Suppressor macrophage treated with lipopolysaccharide for 4 hours (primary cell): ENCODE measurements at places on chromosomes 16 and 17.

- no peak for DNase-seq
Measured at GRCh38 chr17:4136373-4136772, 6.5 kb downstream of the ZZEF1 start.

GRCh38 chr16:63462316-63462715, 1426.1 kb upstream of the CDH8 start:
- DNase-seq: no peak

DNA sequence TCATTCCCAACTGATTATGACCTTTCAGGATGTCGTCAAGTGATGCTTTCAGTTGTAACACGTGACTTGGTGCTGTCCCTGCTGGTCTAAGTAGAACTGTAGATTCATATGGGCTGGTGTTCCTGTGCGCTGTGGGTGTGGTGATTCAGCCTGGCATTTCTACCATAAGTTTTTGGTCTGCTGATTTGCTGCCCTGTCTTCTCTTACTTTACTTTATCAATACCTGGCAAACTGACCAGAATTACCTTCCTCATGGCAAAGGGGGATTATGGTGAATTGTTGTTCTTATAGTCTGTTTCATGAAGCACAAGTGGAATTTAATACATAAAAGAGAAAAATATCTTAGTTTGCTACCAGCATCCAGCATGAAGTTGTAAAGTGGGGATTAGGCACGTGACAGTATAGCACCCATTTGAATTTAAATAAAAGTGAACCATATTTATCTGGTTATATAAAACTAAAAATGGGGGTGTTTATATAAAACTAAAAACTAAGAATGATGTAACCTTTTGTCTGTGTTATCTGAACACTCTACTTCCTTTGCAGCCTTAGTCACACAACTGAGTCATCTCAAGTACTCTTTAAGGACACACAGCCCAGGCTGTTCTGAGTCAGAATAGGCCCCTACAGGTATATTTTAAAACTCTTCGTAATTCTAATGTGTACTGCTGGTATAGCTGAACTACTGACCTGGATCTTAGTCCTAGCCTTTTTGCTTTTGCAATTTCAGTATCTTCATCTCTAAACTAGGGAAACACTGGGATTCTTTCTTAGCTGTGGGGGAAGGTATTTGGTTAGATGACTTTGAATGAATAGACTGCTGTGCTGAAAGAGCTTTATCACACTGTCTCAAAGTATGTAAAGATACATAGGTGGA, 28.3 kb downstream of the TTC19 start:
- DNase-seq: peak; percentile 63

- no peak for DNase-seq
Measured at GRCh38 chr16:89317729-89318429, 100.4 kb downstream of the ZNF778 start.

GRCh38 chr17:28499684-28500357, 6.3 kb upstream of the FOXN1 start:
- DNase-seq: no peak

DNA sequence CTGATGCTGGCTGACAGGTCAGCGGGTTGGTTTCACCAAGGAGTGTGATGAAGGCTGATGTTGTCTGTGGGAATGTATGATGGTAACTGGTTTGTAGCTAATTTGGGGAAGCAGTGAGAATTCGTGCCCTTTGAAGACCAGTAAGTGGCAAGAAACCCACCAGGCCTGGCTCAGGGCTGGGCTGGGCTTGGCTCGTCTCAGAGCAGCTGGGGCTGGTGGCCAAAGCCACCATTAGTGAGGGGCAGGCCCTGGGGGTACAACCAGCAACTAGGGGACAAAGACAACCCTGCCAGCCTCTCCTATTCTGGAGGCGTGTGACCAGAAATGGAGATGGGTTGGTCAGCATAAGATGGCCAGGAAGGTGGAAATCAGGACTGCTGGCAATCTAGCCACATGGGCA, 13.0 kb upstream of the STH start:
- no peak for DNase-seq

DNA sequence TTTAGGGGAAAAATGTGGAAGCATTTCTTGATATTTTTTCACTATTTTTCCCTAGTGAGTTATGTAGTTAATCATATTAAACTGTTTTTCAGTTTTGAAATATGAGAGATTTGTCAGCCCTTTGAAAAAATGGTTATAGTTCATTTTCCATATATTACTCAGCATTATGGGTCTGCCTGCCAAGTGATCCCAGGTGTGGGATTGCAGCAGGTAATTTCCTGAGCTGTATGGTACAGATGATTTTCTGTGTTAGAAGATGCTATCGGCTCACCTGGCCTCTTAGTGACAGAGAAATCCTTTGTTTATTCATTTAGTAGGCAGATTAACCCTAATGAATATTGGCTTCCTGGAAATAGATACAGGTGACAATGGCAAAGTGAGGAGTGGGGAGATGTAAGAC, 275.1 kb upstream of the TBX2 start:
- DNase-seq: no peak

DNA sequence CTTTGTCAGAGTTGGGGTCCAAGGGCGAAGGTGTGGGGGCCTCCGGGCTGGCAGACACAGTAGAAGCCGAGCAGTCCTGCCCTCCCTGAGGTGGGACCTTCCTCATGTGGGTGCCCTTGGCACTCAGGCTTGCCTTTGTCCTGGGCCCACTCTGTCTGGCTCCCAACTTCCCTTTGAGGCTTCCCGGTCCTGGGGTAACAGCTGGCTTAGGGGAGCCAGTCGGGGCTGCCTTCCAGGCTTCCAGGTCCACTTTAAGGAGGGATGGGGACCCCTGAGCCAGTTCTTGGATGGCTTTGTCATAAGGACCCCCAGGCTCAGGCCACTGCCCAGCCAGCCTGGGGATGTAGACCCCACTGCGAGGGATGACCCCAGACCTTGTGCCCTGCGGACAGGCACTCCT, 7.8 kb downstream of the GAS2L2 start:
- DNase-seq: no peak

- no peak for DNase-seq
Measured at GRCh38 chr17:45893725-45894021, 681 bp upstream of the MAPT start.

DNA sequence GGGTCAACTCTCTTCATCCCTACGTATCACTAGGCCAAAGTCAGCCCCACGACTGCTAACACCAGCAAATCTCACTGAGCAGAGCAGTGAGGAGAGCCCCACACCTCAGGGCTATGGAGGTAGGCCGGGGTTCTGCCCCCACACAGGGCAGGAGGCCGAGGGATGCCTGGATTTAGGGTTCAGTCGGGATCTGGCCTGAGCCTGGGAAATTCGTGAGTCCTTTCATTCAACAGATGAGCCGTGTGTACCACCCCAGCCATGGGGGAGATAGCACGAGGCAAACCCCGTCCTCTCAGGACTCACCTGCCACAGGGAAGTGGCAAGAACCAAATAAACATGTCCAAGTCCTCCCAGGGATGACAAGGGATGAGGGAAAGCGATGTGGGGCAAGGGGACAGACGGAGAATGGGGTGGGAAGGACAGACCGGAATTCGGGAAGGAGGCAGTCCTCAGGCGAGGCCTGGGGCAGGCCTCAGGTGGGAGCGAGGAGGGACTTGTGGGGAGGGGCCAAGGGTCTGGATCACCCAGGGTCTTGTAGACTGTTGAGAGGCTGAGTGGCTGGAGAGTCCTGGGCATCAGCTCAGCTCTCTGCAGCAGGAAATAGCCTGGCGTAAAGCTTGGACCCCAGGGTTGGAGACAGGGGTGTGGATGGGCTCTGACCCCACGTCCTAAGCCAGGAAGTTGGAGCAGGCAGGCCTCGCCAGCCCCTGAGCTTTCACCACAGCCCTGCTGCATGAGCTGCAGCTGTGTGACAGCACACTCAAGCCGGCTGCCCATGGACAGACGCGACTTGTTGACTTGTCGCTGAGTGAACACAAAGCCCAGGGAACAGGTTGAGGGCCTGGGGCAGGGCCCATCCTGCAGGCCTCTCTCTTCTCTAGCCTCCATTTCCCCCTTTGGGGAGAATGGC, 7.9 kb upstream of the FAM83G start:
- DNase-seq: no peak

- DNase-seq: no peak
Measured at GRCh38 chr17:55742272-55743102, 8.4 kb upstream of the PCTP start.

- DNase-seq: peak; percentile 80
Measured at GRCh38 chr16:57167953-57168352, 17.9 kb downstream of the PSME3IP1 start.

GRCh38 chr17:61155590-61156237, 243.9 kb upstream of the TBX2 start:
- no peak for DNase-seq

DNA sequence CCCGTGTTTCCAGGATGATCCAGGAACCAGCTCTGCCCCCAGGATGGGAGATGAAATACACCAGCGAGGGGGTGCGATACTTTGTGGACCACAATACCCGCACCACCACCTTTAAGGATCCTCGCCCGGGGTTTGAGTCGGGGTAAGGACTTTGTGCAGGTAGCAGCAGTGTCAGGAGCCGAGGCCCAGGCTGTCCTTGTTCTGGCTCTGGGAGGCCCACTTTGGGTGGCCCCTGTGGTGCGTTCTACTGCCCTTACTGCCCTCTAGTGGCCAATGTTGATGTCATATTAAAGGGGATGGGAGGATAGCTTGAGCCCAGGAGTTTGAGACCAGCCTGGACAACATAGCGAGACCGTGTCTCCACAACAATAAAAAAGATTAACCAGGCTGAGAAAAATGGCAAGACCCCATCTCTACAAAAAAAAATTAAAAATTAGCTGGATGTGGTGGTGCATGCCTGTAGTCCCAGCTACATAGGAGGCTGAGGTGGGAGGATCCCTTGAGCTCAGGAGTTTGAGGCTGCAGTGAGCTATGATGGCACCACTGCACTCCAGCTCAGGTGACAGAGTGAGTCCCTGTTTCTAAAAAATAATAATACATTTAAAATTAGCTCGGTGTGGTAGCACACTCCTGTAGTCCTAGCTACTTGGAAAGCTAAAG, 20.9 kb upstream of the CLEC18A start:
- DNase-seq: peak; percentile 68

DNA sequence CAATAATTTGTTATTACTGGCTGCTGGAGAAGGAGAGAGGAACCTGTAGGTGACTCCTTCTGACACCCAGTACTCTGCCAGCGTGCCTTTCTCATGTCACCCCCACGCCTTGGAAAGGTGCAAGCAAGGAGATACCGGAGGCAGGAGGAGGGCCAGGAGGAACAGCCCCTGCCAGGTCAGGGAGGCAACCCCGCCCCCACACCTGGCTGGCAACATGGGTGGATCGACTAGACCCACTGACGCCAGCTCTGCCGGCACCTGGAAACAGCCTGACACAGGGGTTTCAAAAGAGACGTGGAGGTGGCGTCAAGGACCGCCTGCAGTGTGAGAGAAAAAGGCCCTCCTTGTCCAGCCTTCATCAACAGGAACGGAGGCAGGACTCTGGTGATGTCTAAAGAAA, 62.3 kb downstream of the CYB5B start:
- DNase-seq: no peak

DNA sequence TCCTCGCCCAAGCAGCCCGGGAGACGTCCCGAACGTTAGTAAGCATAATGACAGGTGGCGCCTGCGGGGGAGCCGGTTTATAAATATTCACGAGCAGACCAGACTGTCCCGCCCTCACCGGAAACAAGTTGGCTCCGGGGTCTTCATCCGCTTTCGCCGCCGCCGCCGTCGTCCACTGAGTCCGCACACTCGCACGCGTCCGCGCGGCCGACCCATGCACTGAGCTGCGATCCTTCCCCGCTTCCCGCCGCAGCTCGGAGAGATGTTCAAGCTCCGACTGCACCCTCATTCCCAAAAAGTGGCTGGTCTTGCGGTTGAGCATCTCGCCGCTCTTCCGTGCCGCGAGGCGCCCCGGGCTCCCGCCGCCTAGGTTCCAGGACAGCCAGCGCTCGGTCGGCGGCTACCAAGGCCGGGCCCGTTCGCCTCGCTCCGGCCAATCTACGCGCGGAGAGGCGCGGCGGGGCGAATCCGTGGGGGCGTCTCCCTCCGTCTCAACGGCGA, 385 bp downstream of the CFAP119 start:
- no peak for DNase-seq

DNA sequence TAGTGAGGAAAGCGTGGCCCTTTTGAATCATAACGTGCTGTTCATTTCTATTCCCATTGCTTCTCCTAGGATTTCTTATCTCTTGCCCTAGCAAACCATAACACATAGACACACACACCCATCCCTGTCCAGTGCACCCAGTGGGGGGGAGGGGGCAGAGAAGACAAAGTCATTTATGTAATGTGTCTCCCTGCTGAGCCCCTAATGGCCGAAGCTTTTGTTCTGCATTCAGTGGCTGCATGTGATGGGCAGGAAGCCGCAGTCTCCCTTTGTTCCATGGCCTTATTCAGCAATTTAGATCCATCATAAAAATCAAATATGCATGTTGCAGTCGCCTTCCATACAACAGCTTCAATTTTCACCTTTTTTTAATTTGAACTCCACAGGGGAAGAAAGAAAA, 325.4 kb downstream of the ZFHX3 start:
- no peak for DNase-seq
